A549 treated with DMSO at 1 μM for 4 hours (cell line): ENCODE measurements at places on chromosomes 4 and X. TPM values are rescaled to one million over a fixed set of nuclear protein-coding genes. Genes with fewer than 3 reads are reported as not detected.

Gene PPP2R2C
- total RNA-seq = 29.6 to 44.0 TPM (median 40.4 TPM) in 5 replicates

Gene SHROOM2
- 0.24 to 0.33 TPM (median 0.28 TPM) in 5 replicates for total RNA-seq

Gene NAAA
- total RNA-seq = 22.3 to 26.9 TPM (median 23.9 TPM) in 5 replicates

Gene ZNF711
- 0.88 to 1.1 TPM (median 1.0 TPM) in 5 replicates for total RNA-seq

Gene BMX
- not detected in 5 replicates for total RNA-seq

Gene FNIP2
- total RNA-seq = 3.8 to 6.1 TPM (median 4.3 TPM) in 5 replicates

Gene NPFFR2
- 0.08 TPM in 1 of 5 replicates, not detected in the others for total RNA-seq

Gene RGN
- total RNA-seq = 0.13 TPM in 1 of 5 replicates, not detected in the others
